ENCODE measurements at places on chromosomes 7 and 10.

- no peak for DNase-seq
Measured at GRCh38 chr10:93352638-93353383, 129.3 kb downstream of the MYOF start.

DNA sequence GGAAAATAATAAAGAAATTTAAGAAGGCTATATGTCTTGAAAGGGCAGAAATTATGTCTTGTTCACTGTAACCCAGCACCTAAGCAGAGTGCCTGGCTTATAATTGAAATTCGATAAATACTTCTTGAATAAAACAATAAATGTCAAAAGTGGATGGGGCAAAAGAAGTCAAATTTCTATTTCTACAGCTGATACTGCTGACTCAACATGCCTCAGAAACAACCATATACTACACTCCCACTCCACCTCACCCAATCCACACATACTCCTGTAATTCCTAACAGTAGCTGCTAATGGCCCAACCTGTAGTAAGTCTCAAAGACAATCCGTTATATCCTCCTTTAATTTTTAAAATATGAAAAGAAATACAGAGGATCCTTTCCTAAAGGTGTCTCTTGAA lies 48.1 kb upstream of the LRRN3 start:
- no peak for DNase-seq

DNA sequence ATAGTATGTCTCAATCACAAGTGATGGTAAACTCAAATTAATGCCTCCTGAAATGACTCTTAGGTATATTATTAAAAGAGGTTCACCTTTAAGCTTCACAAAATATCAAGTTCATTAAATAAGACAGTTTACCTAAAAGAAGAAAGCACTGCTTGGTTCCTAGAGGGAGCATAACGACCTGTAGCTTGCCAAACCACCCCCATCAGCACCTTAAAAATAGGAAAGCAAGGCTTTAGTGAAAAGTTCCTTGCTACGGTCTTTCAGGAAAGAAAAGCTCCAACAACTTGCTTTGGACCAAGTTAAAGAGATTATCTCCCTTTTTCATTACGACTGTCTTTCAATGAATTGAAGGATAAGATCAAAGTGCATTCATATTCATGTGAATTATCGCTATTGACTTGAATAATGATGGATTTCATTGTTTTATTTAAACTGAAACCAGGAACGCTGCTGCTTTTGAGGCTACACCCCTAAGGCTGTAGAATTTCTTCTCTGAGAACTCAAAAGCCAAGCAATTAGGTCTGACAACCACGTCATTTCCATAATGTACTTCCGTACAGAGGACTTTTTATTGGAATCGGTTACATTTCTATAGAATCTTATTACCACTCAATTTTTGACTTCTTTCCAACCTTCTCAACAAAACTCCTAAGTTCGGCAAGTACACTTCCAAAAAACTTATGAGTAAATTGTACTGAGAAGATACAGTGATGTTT lies 7.0 kb upstream of the SPAG6 start:
- DNase-seq, result no peak

DNA sequence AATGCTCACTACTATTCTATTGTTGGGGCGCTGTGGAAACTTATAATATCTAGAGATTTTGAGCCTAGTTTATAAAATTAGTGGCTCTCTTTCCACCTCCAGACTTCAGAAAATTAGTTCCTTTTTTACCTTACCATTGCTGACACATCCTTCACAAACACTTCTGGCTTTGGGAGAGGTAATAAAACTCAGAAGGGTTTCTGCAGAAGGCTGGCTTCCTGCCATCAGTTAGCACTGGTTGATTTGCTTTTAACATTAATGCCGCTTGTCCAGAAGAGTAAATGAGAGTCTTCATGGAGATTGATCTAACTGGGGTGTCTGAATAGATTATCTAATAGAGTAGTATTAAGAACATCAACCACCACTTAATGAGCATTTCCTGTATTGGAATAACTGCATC lies 20.3 kb downstream of the ACSM6 start:
- DNase-seq, result no peak

DNA sequence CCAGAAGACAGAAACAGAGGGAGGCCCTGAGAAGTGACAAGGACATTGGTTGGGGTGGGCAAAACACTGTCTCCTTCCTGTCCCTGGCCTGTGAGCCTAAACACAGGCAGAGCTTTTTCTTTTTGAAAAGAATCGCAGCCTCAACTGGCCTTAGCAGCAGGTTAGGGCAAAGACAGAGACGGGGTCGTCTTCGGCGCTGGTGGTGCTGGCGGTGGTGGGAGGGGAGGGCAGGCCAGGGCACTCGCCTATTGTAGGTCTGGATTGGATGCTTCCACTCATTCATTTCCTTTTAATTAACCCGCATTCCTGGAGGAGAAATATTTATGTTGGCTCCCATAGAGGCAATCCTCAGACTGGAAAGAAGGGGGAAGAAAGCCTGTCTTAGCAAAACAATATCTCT lies 22.6 kb downstream of the WNT8B start:
- DNase-seq, result no peak

DNA sequence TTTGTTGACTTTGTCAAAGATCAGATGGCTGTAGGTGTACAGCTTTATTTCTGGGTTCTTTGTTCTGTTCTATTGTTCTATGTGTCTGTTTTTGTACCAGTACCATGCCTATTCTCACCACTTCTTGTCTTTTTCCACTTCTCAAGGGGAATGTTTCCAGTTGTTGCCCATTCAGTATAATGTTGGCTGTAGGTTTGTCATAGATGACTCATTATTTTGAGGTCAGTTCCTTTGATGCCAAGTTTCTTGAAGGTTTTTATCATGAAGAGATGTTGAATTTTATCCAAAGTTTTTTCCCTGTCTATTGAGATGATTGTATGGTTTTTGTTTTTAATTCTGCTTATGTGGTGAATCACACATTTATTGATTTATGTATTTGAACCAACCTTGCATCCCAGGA lies 216.7 kb upstream of the RNF32 start:
- no peak for DNase-seq

DNA sequence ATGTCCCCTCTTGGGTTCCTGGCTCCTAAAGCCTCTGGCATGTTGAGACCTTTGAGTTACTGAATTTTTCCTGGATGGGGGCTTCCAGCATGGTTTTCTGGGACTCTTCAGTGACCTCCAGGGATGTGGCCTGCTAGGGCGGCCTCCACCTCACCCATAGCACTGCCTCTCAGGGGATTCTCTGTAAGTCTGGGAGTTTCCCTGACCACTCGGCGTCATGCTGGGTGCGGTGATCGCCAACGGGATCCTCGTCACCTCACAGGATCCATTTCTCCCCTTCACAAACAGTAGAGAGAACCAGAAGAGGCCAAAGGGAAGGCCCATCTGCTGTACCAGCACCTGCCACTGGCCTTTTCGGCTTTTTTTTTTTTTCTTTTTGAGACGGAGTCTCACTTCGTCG lies 84.3 kb downstream of the NPTX2 start:
- DNase-seq, result no peak

DNA sequence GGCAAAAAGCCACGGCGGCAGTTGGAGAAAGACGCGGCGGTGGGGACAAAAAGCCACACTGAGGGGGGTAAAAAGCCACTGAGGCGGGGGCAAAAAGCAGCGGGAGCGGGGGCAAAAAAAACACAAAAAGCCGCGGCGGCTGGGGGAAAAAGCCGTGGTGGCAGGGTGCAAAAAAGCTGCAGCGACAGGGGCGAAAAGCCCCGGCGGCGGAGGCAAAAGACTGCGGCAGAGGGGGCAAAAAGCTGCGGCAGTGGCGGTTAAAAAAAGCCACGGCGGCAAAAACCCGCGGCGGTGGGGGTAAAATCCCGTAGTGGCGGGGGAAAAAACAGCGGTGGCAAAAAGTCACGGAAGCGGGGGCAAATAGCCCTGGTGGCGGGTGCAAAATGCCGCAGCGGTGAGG lies 527.3 kb downstream of the ZNF33B start:
- no peak for DNase-seq

All from NCI-H1048 (cell line).